ENCODE measurements at places on chromosomes 7 and 10.
A peak's percentile ranks its signal among the peaks of the same experiment; 100 is the strongest.

DNA sequence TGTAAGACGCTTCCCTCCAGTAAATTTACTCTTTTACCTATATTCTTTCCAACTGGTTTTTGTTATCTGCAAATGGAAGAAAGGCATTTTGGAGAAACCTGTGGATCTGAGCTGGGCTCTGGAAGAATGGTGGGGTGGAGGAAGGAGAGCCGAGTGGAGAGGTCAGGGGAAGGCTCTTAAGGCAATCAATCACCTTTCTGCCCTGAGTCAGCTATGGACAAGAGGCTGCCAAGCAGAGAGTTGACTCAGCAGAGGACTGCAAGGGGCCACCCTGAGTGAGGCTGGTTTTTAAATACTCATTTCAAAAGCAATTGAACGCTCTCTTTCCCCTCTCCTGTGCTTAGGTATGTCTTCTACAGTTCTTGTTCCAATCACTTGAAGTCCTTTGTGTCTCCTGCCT, 81.8 kb downstream of the SPAG6 start:
- no peak for DNase-seq

DNA sequence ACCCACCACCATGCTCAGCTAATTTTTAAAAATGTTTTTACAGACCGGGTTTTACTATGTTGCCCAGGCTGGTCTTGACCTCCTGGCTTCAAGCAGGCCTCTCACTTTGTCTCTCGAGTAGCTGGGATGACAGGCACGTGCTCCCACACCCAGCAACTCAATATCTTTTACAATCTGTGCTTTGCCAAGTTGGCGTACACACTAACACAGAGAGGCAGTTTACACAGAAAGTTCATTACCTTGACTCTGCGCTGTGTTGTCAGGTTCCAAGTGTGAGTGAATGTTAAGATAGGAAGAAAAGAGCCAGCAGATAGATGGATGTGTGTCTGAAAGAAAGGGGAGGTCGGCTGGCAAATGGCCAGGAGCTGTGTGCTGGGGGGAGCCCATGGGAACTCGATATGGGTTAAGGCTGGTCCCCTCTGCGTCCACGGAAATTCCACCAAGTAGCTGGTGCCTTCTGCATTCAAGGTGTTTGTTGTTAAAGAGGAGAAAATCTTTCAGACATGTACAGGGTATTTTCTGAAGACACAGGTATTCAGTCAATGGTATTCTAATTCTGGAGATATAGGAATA, 299.8 kb downstream of the CAMK1D start:
- no peak for DNase-seq

- no peak for DNase-seq
These were observed 164.2 kb downstream of the RAPGEF5 start for GRCh38 chr7:22192801-22193200.

DNA sequence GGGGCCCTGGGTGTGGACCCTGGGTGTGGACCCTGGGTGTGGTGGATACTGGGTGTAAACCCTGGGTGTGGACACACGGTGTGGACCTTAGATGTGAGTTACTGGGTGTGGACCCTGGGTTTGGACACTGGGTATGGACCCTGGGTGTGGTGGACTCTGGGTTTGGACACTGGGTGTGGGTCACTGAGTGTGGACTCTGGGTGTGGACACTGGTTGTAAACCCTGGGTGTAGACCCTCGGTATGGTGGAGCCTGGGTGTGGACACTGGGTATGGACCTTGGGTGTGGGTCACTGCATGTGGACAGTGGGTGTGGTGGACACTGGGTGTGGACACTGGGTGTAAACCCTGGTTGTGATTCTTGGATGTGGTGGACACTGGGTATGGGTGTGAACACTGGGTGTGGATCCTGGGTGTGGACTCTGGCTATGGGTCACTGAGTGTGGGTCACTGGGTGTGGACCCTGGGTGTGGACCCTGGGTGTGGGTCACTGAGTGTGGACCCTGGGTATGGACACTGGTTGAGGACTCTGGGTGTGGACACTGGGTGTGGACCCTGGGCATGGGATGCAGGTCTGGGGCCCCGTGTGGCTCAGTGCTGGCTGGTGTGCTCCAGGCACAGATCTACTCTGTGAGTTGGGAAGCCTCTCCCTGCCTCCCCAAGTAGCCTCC, 356.2 kb downstream of the GLRX3 start:
- DNase-seq = no peak

DNA sequence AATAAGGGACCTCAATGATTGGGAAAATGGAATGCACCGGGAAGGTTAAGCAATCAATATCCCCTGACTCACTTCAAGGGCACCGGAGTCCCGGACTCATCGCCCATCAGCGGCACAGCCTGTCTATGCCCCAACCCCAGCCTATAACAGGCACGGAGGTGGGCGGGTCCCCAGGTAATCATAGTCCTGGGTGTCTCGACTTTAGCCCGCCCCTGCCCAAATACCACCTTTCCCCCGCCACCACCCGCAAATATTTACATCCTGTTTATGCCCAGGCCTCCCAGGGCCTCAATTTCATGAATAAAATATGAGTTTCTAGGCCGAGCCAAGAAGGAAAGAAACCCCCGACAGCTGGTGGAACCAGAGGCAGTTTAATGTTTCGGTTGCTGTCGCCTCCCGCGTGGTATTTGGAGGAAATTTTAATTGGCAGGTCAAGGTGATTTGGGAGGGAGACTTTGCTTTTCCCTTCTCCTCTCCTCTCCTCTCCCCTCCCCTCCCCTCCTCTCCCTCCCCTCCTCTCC, 15.6 kb upstream of the RFC2 start:
- peak; percentile 48 for DNase-seq

DNA sequence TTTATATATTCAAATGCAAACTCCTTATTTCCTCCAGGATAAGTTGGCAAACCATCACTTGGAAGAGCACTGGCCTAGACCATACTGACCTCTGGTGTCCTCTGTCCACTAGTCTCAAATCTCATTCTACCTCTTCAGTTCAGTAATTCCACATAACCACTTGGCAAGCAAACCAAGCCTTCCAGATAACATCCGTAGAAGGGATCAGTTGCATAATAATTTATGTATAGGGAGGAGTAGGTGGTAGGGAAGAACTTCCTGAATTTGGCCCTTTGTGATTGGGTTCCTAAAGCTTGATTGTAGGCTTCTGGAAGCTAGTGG, 55.0 kb downstream of the WAC start:
- DNase-seq = no peak

- no peak for DNase-seq
These were observed 122.0 kb downstream of the TRRAP start for GRCh38 chr7:99000196-99000903.

- no peak for DNase-seq
These were observed 2.0 kb downstream of the C10orf90 start for GRCh38 chr10:126668505-126668904.

DNA sequence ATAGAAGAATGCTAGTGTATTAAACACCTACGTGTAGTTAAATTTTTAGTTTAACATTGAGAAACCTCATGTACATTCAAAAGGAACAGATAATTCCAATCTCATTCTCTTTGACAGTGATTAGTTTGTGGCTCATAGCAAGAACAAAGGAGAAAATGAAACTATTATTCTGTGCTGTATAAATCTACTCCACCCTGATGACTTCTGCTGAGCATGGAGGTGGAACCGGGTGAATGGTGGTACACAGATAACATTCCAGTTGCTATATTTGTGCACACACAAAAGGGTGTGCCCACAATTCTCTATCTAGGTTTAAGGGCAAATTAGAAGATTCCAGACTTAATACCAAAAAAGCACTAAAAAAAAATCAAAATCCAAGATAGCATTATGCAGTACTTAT, 17.0 kb upstream of the RALA start:
- DNase-seq = no peak

GRCh38 chr7:94286111-94286510, 108.6 kb upstream of the COL1A2 start:
- no peak for DNase-seq

Measured in stimulated activated CD4-positive, alpha-beta T cell treated with anti-CD3 and anti-CD28 coated beads, Interleukin-12 subunit alpha, Interleukin-12 subunit beta, amount 100 ng/mL, for 4 hours (primary cell).